ENCODE measurements at places on chromosomes 6 and 20.

DNA sequence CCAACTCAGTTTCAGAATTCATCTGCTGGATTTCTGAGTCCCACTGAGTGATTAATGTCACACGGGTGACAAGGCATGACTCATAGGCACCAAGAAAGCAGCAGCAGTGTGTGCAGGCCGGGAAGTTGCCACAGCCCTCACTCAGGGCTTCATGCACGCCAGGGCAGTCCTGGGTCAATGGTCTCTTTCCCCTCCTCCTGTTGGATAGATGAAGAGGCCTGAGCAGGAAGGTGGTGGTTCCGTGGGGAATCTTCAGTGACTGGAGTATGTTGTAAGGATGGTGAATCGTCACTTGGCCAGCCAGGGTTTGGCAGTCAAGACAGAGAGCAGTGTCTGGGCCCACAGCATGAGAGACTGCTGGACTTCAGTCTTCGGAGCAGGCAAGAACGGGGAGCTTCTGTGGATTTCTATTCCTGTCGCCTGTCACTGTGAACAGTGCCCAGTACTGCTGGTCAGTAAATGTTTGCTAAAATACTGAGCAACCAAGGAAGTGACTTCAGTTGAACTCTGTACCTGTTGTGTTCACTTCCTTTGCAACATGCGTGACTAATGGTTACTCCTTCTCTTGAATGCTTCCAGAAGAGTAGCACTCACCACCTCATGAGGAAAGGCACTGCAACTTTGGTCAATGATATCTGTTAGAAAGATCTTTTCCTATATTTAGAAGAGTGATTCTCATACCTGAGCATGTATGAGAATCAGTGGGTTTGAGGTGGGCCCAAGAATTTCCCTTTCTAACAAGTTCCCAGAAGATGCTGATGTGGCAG is 62.0 kb upstream of the CD93 start:
- peak; percentile 87 for DNase-seq

- DNase-seq = no peak
These were observed 48.3 kb downstream of the PPP1R16B start for GRCh38 chr20:38853759-38854158.

DNA sequence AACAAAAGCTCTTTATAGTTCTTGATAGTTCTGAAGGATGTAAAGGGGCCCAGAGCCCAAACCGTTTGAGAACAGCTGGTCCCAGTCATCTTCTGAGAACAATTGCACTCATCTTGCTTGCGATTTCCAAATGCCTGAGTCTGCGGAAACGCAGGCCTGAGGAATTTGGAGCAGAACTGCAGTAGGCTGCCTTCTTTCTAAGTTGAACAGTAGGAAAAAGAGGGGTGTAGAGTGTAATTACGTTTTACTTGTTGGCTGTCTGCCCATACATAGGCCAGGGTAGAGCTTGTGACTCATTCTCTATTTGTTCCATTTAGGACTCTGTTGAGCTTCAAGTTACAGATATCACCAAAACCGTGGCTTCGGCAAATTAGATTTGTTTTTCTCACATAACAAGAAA is 42.0 kb upstream of the KIF16B start:
- DNase-seq = peak; percentile 99

DNA sequence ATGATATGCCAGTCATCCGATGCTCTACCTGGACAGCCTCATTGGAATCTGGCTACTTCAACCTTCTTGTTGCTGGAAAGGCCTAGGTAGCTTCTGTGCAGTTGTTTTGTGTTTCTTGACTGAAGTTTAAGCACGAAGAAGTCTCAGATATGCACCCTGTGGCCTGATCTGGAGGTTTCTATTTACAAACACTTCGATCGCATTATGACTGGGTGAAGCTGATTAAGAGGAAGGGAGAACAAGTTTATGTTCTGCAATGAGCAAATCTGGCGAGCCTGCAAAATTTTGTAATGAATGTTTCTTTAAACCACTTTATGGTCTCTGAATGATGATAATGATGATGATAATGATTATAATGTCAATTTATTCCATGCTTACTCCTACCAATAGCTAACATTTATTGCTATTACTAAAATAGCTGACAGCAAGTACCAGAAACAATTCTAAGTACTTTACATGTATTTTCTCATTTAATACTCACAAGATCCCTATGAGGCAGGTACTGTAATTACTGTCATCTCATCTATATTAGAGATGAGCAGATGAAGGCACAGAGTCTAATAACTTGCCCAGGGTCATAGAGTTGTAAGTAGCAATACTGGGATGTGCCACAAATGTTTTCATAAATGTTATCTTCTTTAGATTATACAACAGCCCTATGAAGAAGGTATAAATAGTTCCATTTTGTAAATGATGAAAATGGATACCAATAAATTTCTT is 126.1 kb upstream of the UST start:
- no peak for DNase-seq

GRCh38 chr6:1987640-1988039 is 257.8 kb downstream of the GMDS start:
- peak; percentile 78 for DNase-seq

DNA sequence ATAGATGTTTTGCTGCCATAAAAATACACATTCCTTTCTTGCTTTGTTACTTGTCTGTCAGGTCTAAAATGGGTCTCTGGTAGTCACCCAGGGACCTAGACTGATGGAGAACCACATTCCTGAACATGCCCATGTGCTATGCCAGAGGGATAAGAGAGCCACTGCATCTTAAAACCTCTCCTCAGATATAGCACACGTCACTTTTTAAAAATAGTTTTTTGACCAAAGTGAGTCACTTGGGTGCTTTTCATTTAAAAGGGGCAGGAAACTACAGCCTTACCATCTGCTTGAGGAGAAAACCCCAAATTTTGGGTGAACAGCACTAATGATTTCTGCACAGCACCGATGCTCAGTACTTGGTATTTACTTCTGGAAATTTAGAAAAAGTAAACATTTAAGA is 197.8 kb downstream of the OGFRL1 start:
- DNase-seq = no peak
